MM.1S (cell line): ENCODE measurements at places on chromosomes 13 and 19.

DNA sequence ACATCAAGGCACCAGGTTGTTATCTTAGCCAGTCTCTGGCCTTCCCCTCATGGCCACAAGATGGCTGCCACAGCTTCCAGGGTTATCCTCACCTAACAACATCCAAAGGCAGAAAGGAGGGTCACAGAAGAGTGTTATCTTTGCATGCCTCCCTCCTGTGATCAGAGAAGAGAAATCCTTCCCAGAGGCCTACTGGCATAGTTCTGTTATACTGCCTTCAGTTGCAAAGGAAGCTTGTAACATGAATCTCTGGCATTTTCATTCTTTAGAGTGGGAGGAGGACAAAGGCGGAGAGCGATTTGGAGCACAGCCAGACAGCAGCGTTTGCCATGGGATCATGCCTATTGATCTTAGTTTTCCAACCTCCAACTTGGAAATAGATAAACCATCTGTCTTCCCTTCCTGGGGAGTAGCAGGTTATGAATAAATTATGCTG lies 135.7 kb downstream of the DNAJC15 start:
- no peak overlapping the region for H3K4me3 ChIP-seq
- H3K27me3 ChIP-seq = no peaks in the 10 kb centered on the region
- DNase-seq = no peak
- no peaks in the 10 kb centered on the region for H3K36me3 ChIP-seq
- H3K27ac ChIP-seq = no peak overlapping the region
- H3K4me1 ChIP-seq = no peaks in the 10 kb centered on the region

DNA sequence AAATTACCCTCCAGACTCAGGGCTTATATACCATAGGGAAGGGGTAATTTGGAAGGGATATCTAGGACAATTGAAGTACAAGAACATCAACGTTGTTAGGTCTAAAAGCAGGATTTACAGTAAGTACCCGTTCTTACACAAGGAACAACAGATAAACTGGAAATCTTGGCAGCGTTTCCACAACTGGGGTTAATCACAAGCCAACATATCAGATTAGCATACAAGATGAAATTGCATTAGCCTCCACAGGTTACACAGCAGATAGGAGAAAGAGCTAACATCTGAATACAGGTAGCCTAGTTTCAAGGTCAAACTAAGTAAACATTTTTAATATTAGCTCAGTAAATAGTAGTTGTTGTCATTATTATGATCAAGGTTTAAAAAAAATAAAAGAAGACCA lies 1214.0 kb upstream of the PCDH20 start:
- no peak for DNase-seq
- no peaks in the 10 kb centered on the region for H3K36me3 ChIP-seq
- H3K27me3 ChIP-seq = no peaks in the 10 kb centered on the region

- H3K4me1 ChIP-seq = 0 out of 2 replicates have a peak, but pooled peaks cover 6% of the 10 kb centered on the region
- no peak overlapping the region for H3K27ac ChIP-seq
- H3K4me3 ChIP-seq = no peak overlapping the region
- no peaks in the 10 kb centered on the region for H3K36me3 ChIP-seq
- DNase-seq = no peak
- no peaks in the 10 kb centered on the region for H3K27me3 ChIP-seq
These were observed 2.1 kb downstream of the ANKRD27 start for GRCh38 chr19:32672841-32673240.

GRCh38 chr19:28074773-28075172 lies 1138.2 kb downstream of the UQCRFS1 start:
- no peak overlapping the region for H3K27ac ChIP-seq
- H3K27me3 ChIP-seq = no peaks in the 10 kb centered on the region
- H3K4me3 ChIP-seq = no peak overlapping the region
- peaks cover 14% of the 10 kb centered on the region for H3K4me1 ChIP-seq
- DNase-seq = peak; percentile 60

DNA sequence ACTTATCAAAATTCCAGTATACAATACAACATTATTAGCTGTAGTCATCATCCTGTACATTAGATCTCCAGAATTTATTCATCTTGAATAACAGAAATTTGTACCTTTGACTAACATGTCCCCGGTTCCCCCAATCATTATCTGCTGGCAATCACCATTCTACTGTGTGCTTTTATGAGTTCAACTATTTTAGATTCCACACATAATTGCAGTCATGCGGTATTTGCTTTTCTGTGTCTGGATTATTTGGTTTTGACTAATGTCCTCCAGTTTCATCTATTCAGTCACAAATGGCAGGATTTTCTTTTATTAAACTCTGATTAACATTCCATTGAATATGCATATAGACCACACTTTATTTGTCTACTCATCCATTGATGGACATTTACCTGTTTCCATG lies 530.7 kb upstream of the SLITRK1 start:
- H3K4me3 ChIP-seq = no peak overlapping the region
- no peaks in the 10 kb centered on the region for H3K4me1 ChIP-seq
- no peak overlapping the region for H3K27ac ChIP-seq
- no peaks in the 10 kb centered on the region for H3K36me3 ChIP-seq

DNA sequence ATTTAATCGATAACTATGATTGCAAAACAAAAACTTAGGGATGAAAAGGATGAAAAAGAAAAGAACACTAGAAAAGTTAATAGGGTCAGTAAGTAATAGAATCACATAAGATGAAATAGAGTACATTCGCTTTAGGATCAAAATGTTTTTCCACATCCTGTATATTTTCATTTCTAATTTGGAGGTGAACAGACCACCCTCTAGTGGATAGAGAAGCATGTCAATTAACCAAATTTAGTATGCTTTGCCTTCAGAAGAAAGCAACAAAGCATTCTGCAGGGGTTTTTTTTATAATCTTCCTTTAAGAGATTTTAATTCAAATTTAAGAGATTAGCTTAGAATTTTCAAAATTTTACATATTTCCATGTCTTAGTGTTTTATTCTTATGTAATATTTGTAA lies 611.0 kb upstream of the SGCG start:
- no peaks in the 10 kb centered on the region for H3K4me1 ChIP-seq
- H3K27ac ChIP-seq = no peak overlapping the region
- no peaks in the 10 kb centered on the region for H3K27me3 ChIP-seq
- H3K4me3 ChIP-seq = no peak overlapping the region
- DNase-seq = no peak

DNA sequence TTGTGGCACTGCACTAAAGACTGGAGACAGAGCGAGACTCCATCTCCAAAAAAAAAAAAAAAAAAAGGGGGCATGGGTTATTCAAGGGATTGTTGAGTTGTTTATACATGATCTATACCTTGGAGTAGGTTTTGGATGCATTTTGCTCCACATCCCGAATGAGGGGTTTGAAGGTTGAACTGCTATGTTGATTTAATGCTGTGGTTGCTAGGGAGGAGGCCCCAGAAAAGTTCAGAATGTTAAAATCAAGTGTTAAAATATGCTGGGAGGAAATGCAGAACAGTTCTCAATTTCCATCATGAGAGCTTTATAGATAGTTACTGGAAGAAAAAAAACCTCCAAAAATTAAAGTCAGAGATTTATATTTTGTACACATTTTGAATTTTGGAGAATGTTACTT lies 116.5 kb downstream of the DNAJC15 start:
- H3K27me3 ChIP-seq = no peaks in the 10 kb centered on the region
- no peak overlapping the region for H3K4me3 ChIP-seq
- no peak for DNase-seq
- no peaks in the 10 kb centered on the region for H3K36me3 ChIP-seq
- H3K27ac ChIP-seq = no peak overlapping the region
- no peaks in the 10 kb centered on the region for H3K4me1 ChIP-seq

DNA sequence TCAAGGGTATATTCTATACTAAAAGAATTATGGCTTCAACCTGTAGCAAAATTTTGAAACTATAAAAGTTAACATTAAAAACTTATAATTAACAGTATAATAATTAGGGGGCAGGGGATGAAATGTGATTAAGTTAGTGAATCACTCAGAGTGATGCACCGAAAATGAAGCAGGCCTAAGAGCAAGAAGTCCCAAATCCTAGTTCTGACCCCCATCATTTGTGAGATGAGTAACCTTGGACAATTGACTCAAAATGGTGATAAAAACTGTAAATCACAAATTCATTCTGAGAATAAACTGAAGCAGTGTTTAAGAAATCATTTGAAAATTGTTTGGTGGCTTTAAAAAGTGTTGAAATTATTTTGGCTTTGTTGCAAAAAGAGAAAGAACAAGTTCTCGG lies 56.8 kb downstream of the KLF12 start:
- DNase-seq = no peak
- no peaks in the 10 kb centered on the region for H3K27me3 ChIP-seq
- no peaks in the 10 kb centered on the region for H3K36me3 ChIP-seq
- no peak overlapping the region for H3K4me3 ChIP-seq

GRCh38 chr19:1945899-1946298 lies 4.9 kb downstream of the CSNK1G2 start:
- no peak overlapping the region for H3K4me3 ChIP-seq
- H3K36me3 ChIP-seq = peaks cover 2% of the 10 kb centered on the region; the same call in 1 of the 2 replicates
- no peak overlapping the region for H3K27ac ChIP-seq
- peaks cover 12% of the 10 kb centered on the region for H3K4me1 ChIP-seq
- no peak for DNase-seq
- H3K27me3 ChIP-seq = no peaks in the 10 kb centered on the region

GRCh38 chr19:45528744-45529419 lies 21.6 kb downstream of the VASP start:
- no peak overlapping the region for H3K27ac ChIP-seq
- no peak for DNase-seq
- no peaks in the 10 kb centered on the region for H3K27me3 ChIP-seq
- no peaks in the 10 kb centered on the region; the same call in 1 of the 2 replicates for H3K36me3 ChIP-seq

- H3K4me1 ChIP-seq = no peaks in the 10 kb centered on the region
- DNase-seq = no peak
- no peak overlapping the region for H3K4me3 ChIP-seq
- no peaks in the 10 kb centered on the region for H3K27me3 ChIP-seq
- no peak overlapping the region for H3K27ac ChIP-seq
- H3K36me3 ChIP-seq = peaks cover 3% of the 10 kb centered on the region
These were observed 2.4 kb downstream of the RNF6 start for GRCh38 chr13:26219726-26220125.

- H3K36me3 ChIP-seq = no peaks in the 10 kb centered on the region
- H3K4me3 ChIP-seq = no peak overlapping the region
- DNase-seq = no peak
- no peaks in the 10 kb centered on the region for H3K4me1 ChIP-seq
- no peak overlapping the region for H3K27ac ChIP-seq
These were observed 690.9 kb downstream of the SLITRK6 start for GRCh38 chr13:85108356-85108755.

DNA sequence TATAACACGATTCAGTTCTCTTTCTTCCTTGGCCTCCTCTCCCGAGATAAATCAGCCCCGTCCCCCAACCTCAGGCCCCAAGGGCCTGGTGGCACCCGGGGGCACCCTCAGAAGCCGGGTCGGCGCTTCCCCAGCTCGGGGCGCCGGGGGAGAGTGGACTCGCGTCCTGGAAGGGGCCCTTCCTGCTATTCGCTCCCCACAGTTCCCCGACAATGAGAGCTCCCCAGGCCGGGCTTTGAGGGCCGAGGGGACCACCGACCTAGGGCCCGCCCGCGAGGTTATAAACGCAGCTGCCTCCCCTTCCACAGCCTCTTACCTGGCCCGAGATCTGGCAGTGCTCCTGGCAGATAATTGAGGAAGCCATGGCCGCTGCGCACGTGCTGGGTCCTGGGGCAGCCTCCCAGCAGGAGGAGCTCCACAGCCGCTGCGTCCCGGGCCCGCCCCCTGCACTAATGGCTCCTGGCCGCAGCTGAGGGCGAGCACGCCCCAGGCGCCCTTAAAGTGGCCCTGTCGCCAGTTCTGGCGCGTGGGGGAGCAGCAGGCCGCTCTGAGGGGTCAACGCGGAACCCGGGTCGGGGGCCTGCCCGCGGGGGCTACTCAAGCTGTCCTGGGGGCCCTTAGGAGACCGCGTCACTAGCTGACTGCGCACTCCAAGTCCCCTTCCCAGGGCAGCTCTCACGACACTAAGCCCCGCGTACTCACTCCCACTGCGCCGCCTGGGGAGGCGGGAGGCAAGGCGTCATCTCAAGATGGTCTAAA lies at the start of gene SOHLH2:
Gene SOHLH2 (minus strand): TSS at position 394 of the 759 bp plus-strand sequence. CDS start 30 bp downstream, at position 364.
- H3K27ac ChIP-seq = no peak within 1 kb of the TSS
- peaks cover 18% of the 10 kb centered on the region for H3K4me1 ChIP-seq
- no peak within 1 kb of the TSS for H3K4me3 ChIP-seq

GRCh38 chr13:46345398-46345797 lies 41.7 kb downstream of the RUBCNL start:
- no peak overlapping the region for H3K27ac ChIP-seq
- H3K36me3 ChIP-seq = no peaks in the 10 kb centered on the region
- H3K4me3 ChIP-seq = no peak overlapping the region
- no peaks in the 10 kb centered on the region for H3K27me3 ChIP-seq

GRCh38 chr13:109156181-109156935 lies 526.9 kb downstream of the MYO16 start:
- H3K36me3 ChIP-seq = no peaks in the 10 kb centered on the region
- H3K4me3 ChIP-seq = no peak overlapping the region
- DNase-seq = no peak
- H3K27me3 ChIP-seq = peaks cover 7% of the 10 kb centered on the region; the same call in 1 of the 2 replicates
- no peak overlapping the region for H3K27ac ChIP-seq

GRCh38 chr19:54388802-54389139 lies 24.0 kb upstream of the LAIR1 start:
- no peaks in the 10 kb centered on the region for H3K36me3 ChIP-seq
- H3K27ac ChIP-seq = peak overlapping the region; percentile 88
- H3K4me1 ChIP-seq = peaks cover 14% of the 10 kb centered on the region
- peaks cover 20% of the 10 kb centered on the region for H3K27me3 ChIP-seq

GRCh38 chr13:78743973-78744372 lies 85.0 kb upstream of the OBI1 start:
- no peak for DNase-seq
- H3K27me3 ChIP-seq = no peaks in the 10 kb centered on the region

- DNase-seq = no peak
- H3K36me3 ChIP-seq = no peaks in the 10 kb centered on the region
- no peaks in the 10 kb centered on the region for H3K4me1 ChIP-seq
These were observed 616 bp downstream of the CDX2 start for GRCh38 chr13:27968316-27969081.

DNA sequence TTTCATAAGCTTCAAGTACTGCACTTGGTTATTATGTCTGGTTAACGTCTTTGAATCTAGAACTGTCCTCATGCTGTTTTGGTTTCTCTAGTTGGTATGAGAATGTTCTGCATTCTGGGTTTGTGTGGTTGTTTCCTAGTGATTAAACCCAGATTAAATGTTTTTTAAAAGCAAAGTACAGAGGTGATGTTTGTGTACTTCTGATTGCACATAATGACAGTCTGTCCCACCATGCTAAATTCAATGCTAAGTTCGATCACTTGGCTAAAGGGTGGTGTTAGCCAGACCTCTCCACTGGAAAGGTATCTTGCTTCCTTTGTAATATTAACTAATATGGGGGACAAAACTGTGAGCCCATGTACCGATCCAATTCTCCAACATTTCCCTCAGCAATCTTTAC lies 14.6 kb downstream of the N4BP2L1 start:
- H3K4me3 ChIP-seq = no peak overlapping the region
- H3K27me3 ChIP-seq = no peaks in the 10 kb centered on the region
- DNase-seq = no peak
- no peak overlapping the region for H3K27ac ChIP-seq
- no peaks in the 10 kb centered on the region for H3K36me3 ChIP-seq

DNA sequence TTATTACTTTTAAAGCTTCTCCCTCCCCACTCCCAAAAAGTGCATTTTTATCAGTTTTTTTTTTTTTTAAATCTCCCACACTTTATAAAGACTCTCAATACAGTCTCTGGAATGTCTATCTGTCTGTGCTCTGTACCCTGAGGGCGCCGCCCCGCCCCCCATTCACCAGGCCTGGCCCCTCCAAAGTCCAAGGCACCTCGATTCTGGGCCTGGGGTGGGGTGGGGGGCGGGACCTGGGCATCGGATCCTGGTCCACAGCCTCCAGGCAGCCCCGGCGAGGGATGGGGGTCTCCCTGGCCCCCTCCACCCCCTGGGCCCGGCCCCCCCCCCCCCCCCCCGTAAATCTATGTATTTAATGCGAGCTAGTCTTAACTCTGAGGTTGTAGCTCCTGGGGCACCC lies 23.3 kb downstream of the ZBTB7A start:
- 0 out of 2 replicates have a peak, but pooled peaks cover 2% of the 10 kb centered on the region for H3K36me3 ChIP-seq
- H3K4me1 ChIP-seq = no peaks in the 10 kb centered on the region
- DNase-seq = no peak
- no peak overlapping the region for H3K4me3 ChIP-seq
- H3K27me3 ChIP-seq = no peaks in the 10 kb centered on the region
